Cerebellum (tissue), 4 donors: ENCODE measurements at places on chromosomes 13 and 19.

DNA sequence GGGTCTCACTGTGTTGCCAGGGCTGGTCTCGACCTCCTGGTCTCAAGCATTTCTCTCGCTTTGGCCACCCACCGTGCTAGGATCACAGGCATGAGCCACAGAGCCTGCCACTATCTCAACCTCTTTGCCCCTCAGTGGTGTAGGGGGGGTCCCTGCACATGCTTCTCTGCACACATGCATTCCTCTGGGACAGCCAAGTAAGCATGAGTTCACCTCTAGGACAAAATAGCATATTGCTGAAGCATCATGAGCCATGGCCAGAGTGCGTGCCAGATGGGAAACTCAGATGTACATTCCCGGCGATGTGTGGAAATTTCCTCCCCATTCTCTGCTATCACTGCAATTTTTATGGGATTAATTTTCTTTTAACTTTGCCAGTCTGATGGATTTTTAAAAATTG is 23.1 kb downstream of the CHAF1A start:
- DNase-seq, result no peak

GRCh38 chr13:34179481-34179880 is 361.5 kb downstream of the RFC3 start:
- no peak for DNase-seq

DNA sequence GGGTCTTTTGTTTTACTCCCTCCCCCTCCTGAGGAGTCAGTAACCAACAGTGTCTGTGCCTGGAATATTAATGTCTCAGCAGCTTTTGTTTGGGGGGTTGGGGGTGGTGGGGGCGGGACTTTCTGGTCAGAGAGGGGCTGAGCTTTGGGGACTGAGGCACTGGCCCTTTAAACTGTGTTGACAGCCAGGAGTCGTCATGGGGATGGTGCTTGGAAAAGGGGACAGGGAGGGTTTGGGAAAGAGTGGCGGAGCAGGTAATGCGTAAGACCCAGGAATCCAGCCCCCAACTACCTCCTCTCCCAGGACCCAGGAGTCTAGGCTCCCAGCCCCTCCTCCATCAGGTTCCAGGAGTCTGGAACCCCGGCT is 5.2 kb downstream of the CADM4 start:
- DNase-seq, result peak; percentile 86

DNA sequence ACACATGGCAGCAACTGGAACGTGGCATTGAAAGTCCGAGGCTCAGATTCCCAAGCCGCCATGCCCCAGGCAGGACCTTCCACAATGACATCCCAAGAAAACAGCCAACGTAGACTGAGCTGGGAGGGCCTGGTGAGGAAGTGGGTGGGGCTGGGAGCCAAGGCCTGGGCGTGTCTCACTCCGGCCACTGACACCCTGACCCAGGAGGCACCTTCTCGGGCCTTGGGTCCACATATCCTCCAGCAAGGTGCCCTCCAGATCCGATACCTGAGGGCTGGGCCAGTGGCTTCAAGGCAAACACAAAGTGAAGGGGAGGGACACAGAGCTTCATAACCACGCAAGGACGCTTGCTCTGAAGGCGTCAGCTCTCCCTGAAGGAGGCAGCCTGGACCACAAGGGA is 43.0 kb downstream of the RAB20 start:
- DNase-seq, result no peak

- DNase-seq, result no peak
Measured at GRCh38 chr19:42584466-42584865, 10.3 kb downstream of the CEACAM8 start.

- no peak for DNase-seq
Measured at GRCh38 chr13:46962281-46962941, 65.6 kb upstream of the HTR2A start.

- no peak for DNase-seq
Measured at GRCh38 chr13:111312944-111313590, 7.4 kb upstream of the TEX29 start.

- no peak for DNase-seq
Measured at GRCh38 chr19:48044561-48044960, 682 bp upstream of the CABP5 start.

- DNase-seq, result peak; percentile 11
Measured at GRCh38 chr13:77918391-77919245, at the start of gene EDNRB. Gene EDNRB, minus strand, starts transcription at chr13:77918831. Its CDS starts 258 bp downstream, at chr13:77918573.

DNA sequence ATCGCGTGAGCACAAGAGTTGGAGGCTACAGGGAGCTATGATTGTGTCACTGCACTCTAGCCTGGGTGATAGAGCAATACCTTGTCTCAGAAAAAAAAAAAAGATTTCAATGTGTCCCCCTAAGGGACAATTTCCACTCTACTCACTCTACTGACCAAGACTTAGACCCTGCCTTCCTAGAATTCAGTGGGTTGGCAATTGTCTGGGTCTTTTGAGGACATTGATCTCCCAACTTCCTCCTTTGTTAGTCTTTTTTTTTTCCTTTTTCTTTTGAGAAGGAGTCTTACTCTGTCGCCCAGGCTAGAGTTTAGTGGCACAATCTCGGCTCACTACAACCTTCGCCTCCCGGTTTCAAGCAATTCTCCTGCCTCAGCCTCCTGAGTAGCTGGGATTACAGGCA is 2.2 kb downstream of the SPTBN4 start:
- DNase-seq, result no peak

- DNase-seq, result no peak
Measured at GRCh38 chr19:38714354-38714778, 29.9 kb downstream of the CAPN12 start.

- no peak for DNase-seq
Measured at GRCh38 chr13:38824342-38824741, 137.5 kb downstream of the FREM2 start.

DNA sequence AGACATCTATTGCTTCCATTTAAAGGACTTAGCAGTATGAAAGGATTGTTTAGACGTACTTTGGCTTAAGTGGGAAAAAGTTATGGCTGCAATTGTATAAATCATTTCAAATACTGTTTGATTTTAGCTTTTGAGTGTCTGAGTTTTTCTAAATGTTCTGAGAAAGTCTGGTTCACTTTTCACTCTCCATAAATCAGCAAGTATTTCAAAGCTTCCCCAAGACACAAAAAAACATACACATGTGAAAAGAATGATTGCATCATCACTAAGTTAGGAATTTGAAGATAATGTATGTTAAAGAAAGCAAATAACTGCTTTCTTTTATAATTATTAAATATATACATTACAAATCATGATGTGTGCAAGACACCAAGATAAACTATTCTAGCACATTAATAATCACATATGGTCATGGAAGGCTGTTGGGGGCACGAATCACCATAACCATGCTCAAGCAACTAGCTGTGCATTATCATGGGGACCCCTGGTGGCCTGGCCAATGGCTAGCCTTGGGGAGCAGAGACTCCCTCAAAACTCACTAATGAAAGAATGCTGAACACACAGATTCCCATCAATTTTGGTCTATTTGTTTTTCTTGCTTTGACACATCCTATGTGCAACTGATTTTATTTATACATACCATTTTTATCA is 111.1 kb downstream of the MIPEP start:
- no peak for DNase-seq

DNA sequence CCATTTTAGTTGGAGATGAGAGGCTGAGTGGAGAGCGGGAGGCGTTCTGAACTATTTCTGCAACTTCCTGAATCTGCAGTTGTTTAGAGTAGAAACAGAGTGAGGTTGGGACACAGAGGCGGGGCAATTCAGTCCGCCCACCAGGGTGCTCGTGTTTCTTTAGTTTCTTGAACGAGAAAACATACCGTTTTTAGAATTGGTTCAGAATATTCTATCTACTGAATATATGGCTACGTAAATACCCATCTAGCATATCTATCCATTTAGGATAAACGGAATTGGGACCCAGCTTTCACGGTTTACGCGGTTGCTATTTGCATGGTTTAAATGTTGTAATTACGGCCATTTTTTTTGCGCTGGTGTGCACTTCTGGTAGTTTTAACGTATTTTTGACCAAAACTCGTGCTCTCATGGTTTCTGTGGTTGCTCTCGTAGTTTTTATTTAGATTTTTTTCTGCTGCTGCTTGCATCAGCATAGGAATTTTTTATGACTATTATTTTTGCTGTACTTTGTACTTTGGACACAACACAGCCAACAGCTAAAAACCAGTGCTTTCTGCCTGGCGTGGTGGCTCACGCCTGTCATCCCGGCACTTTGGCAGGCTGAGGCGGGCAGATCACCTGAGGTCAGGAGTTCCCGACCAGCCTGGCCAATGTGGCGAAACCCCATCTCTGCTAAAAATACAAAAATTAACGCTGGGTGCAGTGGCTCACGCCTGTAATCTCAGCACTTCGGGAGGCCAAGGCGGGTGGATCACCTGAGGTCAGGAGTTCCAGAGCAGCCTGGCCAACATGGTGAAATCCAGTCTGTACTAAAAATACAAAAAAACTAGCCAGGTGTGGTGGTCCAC is 32.7 kb downstream of the TIMM13 start:
- DNase-seq, result no peak

DNA sequence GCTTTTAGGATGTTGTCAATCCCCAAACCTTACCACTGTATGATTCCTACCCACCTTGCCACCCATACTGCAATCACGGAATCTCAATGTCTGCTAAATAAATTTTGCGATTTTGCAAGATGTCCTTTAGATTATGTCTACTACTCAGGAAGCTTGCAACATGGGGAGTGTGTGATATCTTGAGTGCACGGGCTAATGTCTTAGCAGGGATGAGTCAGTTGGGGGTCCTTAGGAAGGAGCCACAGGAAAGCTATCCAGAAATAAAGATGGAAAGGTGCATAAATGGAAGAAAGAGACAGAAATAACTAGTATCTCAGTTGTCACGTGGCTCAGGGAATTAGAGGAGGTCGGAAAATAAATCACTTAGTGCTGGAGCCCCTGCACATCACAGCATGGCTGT is 77.1 kb downstream of the NALCN start:
- DNase-seq, result no peak

DNA sequence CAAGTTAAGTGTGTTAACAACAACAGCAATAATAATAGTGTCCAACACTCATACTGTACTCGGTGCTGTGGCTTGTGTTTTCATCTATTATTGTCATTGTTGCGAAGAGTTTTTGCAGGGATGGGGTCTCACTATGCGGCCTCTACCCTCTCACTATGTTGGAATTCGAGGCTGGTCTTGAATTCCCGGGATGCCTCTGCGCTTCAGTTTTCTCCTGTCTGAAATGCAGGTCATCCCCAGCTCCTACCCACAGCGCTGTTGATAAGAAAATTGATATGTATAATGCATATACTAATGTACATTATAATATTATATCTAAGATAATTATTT is 4.9 kb upstream of the SBK3 start:
- no peak for DNase-seq

GRCh38 chr13:36559375-36559774 is 114.4 kb upstream of the SERTM1 start:
- DNase-seq, result no peak

- DNase-seq, result no peak
Measured at GRCh38 chr19:38989066-38989605, 13.6 kb upstream of the FBXO17 start.

DNA sequence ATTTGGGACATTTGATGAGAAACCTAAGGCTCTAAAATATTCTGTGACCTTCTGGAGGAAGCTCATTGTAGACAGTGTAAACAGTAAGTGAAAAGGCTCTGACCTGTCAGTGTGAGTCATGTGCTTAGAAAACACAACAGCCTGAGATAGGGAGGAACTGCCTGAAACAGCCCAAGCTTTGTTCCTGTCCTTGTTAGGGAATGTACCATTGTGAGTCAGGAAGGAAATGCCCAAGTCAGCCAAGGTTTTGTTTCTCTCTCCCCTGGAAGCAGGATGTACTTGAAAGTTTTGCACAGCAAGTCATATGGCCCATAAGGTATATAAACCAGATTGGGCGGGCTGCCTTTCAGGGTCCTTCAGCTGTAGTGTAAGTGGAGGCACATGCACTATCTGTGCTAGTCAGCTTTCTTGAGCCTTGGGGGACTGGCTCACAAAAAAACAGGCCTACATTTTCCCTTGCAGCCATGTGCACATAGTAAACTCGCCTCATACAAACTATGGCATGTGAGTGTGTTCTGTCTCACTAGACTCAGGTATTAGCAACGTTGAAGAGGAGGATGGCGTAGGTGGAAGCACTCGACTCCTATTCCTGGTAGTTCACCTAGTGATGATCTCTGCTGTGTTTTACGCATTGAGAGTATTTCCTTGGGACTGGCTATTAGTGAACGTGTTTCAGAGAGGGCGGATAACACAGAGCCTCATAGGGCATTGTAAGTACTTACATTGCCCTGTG is 141.2 kb upstream of the KLHL1 start:
- no peak for DNase-seq

- DNase-seq, result no peak
Measured at GRCh38 chr19:19405971-19406877, 749 bp downstream of the GATAD2A start.

- DNase-seq, result no peak
Measured at GRCh38 chr13:112996671-112997091, 27.7 kb downstream of the MCF2L start.

- peak; percentile 39 for DNase-seq
Measured at GRCh38 chr19:40718774-40719391, 2.0 kb downstream of the ITPKC start.

GRCh38 chr13:39272994-39273393 is 234.7 kb downstream of the NHLRC3 start:
- DNase-seq, result no peak

- no peak for DNase-seq
Measured at GRCh38 chr19:32688311-32688710, 3.3 kb upstream of the NUDT19 start.

DNA sequence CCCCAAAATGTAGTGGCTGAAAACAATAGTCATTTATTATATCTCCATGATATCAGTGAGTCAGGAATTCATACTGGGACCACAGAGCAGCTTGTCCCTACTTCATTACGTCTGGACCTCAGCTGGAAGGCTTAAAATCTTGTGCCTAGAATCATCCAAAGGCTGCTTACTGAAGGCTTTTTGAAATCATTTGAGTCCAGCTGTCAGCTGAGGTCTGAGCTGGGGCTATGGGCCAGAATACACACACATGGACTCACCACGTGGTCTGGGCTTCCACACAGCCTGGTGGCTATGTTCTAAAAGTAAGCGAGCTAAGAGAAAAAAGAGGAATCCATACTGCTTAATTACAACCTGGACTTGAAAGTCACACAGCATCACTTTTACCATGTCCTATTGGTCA is 209.2 kb downstream of the KCTD12 start:
- DNase-seq, result no peak

GRCh38 chr19:35959040-35959967 is 23.1 kb downstream of the LRFN3 start:
- peak; percentile 44 for DNase-seq

- DNase-seq, result no peak
Measured at GRCh38 chr13:30301827-30302226, 5.5 kb downstream of the KATNAL1 start.

DNA sequence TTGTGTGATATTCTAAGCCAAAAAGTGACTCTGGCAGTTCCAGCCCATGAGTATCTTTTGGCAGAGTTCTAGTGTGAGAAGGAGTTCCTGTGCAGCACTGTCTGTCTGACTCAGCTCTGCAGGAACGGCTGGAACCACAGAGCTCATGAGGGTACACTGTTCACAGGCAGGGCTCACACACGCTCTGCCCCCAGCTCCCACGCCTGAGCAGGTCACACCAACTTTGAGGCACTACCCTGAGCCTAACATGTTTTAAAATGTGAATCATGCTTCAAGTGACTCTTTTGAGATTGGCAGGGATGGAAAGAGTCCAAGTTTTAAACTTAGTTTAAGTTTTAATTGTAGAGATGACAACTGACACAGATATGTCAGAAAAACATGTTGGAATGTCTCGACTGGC is 1203.3 kb downstream of the UQCRFS1 start:
- no peak for DNase-seq
